ENCODE measurements at places on chromosomes 4 and X.

GRCh38 chr4:36676139-36677050 lies 395.0 kb downstream of the DTHD1 start:
- peak; percentile 23 for DNase-seq

DNA sequence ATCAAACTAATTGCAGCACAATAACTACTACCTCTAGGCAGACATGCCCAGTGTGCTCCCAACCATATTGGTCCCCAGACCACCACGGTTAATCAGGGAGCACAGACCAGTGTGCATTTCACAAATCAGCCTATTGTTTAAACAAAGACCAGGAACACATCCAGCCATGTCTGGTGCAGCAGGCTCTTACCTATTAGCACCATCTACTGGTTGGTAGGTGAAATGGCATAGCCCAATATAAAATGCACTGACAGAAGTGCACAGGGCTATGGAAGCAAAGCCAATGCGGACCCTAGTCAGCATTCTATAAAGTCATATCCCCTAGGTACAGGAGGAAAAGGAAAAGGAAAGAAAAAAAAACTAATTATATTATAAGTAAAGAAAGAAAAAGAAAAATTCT lies 15.5 kb upstream of the CYLC1 start:
- DNase-seq, result peak; percentile 0

GRCh38 chr4:55363691-55364351 lies 17.8 kb downstream of the SRD5A3 start:
- DNase-seq, result no peak

GRCh38 chr4:114005569-114006442 lies 26.4 kb upstream of the ARSJ start:
- no peak for DNase-seq

GRCh38 chrX:47278691-47279090 lies 45.9 kb downstream of the USP11 start:
- DNase-seq, result no peak

DNA sequence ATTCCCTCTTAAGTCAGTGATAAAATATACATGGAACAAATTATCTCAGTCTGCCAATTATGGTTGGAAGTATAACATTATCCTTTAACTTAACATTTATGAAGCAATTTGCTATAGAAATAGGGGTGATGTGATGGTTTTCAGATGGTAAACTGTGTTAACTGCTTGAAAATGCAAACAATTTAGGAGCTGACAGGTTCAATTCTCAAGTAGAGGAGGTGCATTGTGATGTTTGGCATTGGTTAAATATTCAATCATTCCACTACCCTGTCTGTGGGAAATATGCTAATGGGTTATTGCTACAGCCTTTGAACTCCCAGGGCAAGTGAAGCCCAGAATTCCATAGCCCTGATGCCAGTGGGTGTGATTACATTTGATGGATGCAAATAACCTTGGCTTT lies 243.4 kb upstream of the GK2 start:
- DNase-seq, result no peak

Data from umbilical cord (tissue), 2 donors.